ENCODE measurements at places on chromosomes 1 and 21. TPM values are rescaled to one million over a fixed set of nuclear protein-coding genes. Genes with fewer than 3 reads are reported as not detected.

The SH2D1B gene
- total RNA-seq: not detected

The SPRR1B gene
- not detected for total RNA-seq

The ATAD3C gene
- total RNA-seq: 1.4 TPM

DNA sequence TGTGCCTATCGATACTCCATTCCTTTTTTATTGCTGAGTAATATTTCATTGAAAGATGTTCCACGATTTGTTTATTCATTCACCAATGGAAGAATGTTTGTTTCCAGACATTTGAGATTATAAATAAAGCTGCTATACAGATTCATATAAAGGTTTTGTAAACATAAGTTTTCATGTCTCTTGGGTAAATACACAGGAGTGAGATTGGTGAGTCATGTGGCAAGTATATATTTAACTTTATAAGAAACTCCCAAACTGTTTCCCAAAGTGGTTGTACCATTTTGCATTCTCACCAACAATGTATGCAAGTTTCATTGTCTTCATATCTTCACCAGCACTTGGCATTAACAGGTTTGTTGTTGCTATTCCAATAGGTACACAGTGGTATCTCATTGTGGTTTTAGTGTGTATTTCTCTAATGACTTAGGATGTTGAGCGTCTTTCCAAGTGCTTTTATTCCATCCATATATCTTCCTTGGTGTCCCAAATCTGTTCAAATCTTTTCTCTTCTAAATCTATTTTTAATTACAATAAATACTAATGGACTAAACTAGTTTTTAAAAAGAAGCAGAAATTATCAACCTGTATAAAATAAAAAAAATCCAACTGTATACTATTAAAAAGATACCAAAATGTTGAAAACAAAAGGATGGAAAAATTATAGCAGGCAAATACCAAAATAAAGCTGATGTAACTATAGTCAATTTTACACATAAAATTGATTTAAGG is 6.6 kb downstream of the SLC9C2 start:
- no peak overlapping the region for H3K4me3 ChIP-seq
- no peaks in the 10 kb centered on the region for H3K36me3 ChIP-seq
- H3K4me1 ChIP-seq: no peaks in the 10 kb centered on the region
- H3K27ac ChIP-seq: no peak overlapping the region
- peaks cover 9% of the 10 kb centered on the region for H3K27me3 ChIP-seq

Data from chondrocyte (in vitro differentiated cells).